ENCODE measurements at places on chromosomes 2 and 18. TPM values are rescaled to one million over a fixed set of nuclear protein-coding genes. Genes with fewer than 3 reads are reported as not detected.

DNA sequence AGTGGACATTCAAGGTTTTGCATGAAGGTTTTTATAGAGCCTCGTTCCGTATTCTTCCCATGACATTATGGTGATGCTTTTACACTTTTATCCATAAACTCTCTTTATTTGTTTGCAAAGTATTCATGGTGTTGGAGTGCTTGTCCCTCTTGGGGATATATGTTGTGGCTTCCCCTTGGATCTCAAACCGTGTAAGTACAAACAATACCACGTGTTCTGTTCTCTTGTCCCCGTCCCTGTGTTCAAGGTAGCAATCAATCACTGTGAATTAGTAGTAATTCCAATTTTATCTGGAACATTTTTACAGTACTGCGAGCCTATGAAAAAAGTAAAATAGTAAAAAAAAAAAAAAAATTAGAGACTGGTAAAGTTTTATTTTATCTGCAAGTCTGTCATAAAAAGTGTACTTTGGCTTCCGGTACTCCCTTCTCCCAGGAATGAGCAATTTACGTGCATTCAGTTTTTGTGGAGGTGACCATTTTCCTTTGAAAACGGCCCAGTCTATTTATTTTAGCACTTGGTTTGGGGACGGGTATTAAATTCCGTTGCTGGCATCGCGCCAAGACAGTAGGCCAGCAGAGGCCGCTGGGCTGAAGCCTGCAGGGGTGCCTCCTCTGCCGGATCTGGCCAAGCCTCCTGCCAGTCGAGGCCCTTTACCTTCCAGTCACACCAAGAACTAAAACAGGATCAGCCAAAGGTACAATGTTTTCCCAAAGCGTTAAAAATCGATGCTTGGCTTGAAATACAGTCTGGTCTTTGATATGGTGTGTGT lies 175.7 kb downstream of the SOCS6 start:
- peak; percentile 55 for DNase-seq

GRCh38 chr2:232890896-232891601 lies 21.0 kb downstream of the SNORC start:
- DNase-seq, result peak; percentile 27

- peak; percentile 88 for DNase-seq
Measured at GRCh38 chr2:231222318-231223000, 24.0 kb downstream of the ARMC9 start.

GRCh38 chr2:101900375-101900774 lies 91.4 kb upstream of the IL1R2 start:
- DNase-seq, result no peak

DNA sequence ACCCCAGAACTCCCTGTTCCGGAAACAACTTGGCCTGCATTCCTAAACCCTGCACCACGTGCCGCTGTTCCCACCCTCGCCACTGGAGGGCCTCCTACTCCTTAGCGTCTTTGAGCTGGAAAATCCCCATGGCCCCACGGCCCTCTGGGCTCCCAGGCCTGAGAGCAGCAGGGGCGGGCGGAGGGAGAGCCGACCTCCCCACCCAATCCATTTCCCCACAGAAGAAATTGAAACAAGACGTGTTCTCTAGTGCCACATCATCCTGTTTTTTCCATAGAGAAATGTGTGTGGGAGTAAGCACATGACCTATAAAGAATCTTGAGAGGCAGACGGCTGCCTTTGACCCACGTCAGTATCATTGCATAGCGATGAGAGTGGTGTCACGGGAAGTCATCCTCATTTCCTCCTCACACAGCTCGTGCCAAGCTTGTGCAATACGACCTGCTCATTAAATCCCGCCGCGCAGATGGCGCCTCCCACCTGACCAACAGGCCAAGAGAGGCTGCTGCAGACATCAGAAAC lies 79.2 kb downstream of the LAMA1 start:
- DNase-seq, result peak; percentile 99

DNA sequence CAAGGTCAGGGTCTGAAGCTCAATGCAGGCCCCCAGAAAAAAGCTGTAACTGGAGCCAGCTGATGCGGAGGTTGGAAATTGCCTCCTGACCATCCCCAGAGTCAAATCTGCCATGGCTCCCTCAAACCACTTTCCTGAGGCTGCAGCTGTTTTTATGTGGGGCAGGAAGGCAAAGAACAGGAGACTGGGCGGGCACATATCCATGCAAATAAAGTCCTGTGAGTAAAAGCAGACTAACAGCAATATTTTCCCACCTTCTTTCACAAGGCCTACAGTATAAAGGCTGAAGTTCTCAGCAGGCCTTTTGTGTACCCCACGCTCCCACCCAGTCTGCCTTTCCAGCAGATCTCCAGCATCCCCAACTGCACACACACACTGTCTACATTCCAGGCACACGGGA lies 47.1 kb downstream of the CYP1B1 start:
- no peak for DNase-seq

GRCh38 chr2:73291093-73291460 lies 2.3 kb downstream of the EGR4 start:
- peak; percentile 46 for DNase-seq

The RNF152 gene
- 18.9 TPM for total RNA-seq

The TMEM247 gene
- total RNA-seq, result not detected

The CACNB4 gene
- 0.36 TPM for total RNA-seq

The CPO gene
- total RNA-seq, result not detected

The TNFAIP6 gene
- 2.2 TPM for total RNA-seq

All from IMR-90 (cell line).